ENCODE measurements at places on chromosomes 11 and 22.

DNA sequence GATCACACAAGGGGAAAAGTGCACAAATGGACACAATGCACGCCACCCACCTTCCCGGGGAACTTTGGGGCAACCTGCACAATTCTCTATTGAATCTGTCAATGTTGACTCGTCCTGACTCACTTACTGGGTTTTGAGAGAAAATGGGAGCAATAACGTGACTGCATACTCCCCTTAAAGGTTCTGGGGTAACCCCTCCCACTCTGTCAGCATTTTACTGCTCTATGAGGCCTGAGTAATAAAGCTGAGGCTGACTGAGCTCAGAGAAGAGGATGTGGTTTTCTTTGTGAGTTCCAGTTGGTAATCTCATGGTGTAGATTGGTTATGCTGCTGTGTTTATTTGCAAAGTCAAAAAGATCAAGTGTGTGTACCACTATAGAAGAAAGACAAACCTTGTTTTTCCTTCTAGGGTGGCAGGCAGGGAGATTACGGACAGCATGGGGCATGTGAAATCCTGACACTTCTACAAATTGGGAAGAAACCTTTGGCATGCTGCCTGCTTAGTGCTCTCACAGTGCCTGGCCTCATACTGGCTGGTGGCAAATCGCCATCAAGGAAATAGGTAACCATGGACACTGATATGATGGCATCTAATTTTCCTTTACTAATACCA lies 16.1 kb upstream of the APOA1 start:
- ATAC-seq: peak; percentile 98

DNA sequence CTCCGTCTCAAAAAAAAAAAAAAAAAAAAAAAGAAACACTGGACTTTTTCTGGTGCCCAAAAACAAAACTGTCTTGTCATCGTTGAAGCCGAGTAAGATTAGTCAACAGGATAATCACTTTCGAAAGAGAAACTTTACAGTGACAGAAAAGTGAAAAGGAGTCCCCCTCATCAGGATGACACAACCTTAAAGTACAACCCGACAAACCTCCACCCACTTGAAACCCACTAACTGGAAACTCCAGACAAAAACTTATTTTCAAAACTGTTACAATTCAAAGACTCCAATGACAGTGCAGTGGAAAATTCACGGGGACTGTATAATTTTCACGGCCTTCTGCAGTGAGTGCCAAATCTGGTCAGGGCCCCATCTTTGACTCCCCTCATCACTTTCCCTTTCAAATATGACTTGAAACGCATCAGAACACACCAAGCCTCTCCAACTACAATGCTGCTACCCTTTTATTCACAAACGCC lies 1.3 kb downstream of the DENND5A start:
- ATAC-seq: peak; percentile 90

DNA sequence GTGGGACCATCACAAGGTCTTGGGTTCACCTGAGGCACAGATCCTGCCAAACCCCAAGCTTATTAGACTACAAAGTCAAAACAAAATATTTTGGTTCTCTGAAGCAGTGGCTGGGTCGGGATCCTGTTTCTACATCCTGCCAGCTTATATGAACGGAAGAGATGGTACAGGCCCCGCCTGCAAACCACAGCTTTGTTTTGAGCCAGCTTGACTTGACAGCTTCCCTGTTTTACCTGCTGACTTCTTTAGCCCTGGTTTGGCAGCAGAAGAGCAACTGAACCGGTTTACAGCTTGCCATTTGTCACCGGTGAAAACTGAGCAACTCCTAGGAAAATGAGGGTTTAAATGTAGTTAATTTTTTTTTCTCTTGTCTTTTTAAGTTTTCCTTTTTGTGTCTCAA lies 11.4 kb downstream of the PACS1 start:
- ATAC-seq: peak; percentile 77

DNA sequence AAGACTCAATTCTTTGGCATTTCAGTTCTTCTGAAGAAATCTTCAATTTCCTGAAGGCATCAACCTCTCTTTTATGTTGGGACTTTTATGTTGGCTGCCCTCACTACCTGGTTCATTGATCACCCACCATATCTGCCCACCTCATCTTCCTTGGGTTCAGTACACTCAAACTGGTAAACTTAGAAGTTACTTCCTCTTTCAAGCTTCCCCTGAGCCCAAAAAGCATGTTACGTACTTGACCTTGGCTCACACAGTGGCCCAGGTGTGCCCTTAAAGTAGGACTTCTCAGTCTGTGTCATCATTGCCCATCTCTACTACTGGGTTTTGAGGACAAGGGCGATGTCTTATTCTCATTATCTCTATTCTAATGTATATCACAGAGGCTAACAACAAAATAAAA lies 86.1 kb downstream of the GRIA4 start:
- no peak for ATAC-seq

GRCh38 chr22:44591146-44591790 lies 93.2 kb upstream of the RTL6 start:
- ATAC-seq: no peak

DNA sequence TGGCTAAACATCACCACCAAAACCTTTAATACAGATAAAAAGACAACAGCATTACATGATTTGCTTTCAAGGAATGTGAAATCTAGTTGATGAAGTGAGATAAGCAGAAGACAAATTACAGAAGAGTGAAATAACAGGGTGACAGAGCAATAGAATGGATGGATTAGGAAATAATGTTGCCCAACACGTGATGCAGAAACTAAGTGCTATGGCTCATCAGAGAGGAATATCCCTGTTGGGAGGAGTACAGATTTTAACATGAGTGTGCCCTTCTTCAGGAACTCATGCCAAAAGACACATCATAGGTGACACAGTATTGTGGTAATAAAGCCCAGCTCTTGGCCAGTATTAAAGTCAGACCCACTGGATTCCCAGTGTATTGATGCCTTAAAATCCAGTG lies 176.6 kb upstream of the RAG2 start:
- ATAC-seq: no peak
